CD4-positive, alpha-beta T cell treated with Interleukin-4 for 1 hour (primary cell): ENCODE measurements at places on chromosomes 3 and 15.
A peak's percentile ranks its signal among the peaks of the same experiment; 100 is the strongest.

DNA sequence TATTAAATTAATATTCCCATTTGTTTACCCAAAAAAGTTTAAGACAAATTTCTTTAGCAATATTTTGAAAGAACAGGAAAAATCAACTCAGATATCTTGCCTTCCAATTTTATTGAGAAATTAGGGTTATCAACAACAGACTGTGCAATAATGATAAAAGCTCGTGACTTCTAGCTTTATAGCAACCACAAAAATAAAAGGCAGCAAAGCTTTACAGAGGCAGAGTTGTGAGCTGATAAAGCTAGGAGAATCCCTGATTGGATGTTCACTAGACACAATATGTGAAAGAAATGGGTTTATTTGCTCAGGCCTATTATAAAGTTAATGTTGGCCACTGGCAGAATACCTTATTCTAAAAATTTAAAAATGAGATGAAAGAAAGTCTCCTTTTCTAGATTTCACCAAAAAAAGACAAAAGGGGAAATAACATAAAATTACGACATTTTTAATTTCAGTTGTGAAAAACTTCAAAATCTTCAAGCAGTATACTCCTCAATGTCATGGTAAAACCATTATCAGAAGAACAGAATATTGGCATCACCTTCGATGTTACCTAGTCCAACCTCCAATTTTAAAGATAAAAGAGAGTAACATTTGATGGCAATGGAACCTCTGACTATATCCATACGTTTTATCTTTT is 2.8 kb downstream of the VPS13C start:
- DNase-seq, result no peak

- DNase-seq, result no peak
These were observed at the start of gene MRAS for GRCh38 chr3:138347960-138348753. TSS of gene MRAS (plus strand) at chr3:138348579. CDS start at chr3:138372884, 24,305 bp downstream.

GRCh38 chr3:5298453-5298852 is 110.9 kb downstream of the EDEM1 start:
- DNase-seq, result no peak

DNA sequence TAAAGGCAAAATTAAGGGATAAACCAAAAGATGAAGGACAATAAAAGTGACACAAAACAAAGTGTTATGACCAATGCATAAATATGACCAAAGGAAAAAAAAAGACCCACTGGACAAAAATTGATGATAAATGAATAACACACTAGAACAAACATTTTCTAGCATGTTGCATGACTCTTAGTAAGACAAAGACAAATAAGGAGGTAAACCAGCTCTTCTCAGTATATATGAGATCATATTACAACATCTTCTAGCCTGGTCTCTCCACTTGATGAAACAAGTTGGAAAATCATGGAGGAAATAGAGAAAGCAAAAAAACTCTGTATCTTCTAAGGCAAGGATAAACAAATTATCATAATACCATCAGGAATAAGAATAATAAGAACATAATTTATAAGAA is 163.9 kb upstream of the GBE1 start:
- no peak for DNase-seq

GRCh38 chr15:99434506-99435112 is 131.2 kb upstream of the MEF2A start:
- DNase-seq, result no peak

DNA sequence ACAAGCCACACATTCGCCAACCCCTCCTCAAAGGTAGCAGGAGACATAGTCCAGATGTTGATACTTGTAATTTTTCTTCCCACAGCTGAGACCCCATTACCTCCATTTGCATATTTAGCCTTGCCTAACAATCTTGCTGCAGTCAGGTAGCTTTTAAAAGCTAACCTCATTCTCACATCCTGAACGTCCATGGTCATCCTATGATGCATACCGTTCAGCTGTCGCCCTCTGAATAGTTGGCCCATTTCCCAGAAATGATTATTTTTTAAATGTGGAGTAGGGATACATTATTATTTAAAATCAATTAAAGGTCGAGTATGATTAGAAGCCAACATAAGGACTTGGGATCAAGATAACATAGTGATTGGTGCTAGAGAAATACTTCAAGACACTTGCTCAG is 165.0 kb downstream of the MEX3B start:
- no peak for DNase-seq

GRCh38 chr15:67079361-67079760 is 14.0 kb downstream of the SMAD3 start:
- DNase-seq, result no peak

DNA sequence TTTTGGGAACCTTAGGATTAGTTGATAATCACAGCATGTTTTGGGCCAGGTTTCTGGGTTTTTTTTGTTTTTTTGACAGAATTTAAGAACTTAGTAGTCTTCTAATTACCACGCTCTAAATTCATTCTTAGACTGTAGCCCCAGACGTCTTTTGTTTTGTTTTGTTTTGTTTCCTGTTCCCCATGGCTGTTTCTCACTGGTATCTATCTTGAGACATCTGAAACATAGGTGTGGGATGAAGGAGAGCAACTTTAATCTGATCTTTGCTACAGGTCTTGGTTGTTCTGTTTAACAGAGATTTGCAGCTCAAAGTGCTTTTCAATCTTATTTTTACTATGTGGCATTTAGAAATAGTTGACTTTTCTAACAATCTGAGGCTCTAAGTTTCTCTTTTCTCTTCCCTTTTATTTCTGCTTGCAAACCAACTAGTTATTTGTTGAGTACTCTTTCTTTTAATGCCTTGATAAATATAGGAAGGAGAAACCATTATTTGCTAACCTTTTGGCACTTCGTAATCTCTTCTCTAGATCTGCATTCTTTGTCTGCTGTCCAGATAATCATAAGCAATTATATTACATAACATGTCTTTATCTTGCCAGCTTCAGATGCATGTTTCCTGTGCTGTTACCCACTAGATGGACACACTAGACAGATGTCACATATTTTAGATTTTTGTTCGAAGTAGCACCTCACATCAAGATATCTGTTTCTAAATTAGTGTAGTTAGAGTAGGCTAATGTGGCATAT is 40.9 kb downstream of the FBXL2 start:
- no peak for DNase-seq

DNA sequence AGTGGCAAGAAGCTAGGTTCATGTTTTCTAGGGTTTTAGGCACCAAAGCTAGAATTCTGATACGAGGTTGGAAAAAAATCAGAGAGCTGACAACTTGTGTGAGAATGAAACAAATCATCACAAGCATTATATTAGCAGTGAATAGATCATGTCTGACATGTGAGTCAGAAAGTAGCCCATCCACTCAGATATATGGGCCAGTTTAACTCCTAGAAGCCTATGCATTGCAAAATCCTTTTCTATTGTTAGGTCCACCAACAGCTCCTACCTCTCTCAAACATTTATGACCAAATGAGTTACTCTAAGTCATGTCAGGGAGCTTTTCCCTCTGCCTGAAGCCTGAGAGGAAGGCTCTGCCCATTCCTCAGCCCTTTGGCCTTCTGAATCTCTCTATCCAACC is 44.0 kb downstream of the KBTBD12 start:
- DNase-seq, result no peak

DNA sequence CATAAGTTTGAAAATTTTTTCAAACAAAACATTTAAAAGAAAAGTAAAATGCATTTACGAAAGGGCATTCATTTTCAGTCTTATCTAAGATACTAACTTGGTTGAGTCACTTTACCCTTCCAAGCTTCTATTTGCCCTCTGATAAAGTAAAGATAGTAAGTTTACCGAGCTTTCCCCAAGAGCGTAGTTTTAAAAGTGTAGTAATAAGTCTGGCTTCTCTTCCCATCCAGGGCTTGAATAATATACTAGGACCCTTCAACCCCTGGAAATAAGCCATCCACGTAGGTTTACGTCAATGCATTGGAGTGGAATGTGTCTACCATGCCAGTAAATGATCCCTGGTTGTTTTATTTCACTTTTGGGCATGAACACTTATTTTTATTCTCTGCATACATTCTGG is 608.3 kb downstream of the NTRK3 start:
- DNase-seq, result no peak

DNA sequence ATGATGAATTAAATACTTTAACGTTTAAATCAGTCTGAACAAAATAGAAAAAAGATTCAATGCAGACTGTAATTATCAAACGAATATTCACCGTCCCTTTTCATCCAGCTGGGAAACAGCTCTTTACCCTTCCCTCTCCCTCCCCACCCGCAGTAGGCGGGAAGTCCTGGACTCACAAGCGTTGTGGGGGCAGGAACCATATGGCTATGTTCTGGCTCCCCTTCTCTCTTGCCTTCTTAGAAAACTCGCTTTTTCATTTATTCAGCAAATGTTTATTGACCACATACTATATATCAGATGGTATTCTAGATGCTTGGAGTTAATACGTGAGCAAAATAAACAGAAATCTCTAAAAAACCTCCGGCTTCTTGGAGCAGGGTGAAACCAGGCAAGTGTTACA is 715 bp upstream of the SCAPER start:
- no peak for DNase-seq

GRCh38 chr15:70096215-70097062 is 1.3 kb downstream of the TLE3 start:
- DNase-seq, result peak; percentile 57

GRCh38 chr3:197458179-197458707 is 97.5 kb downstream of the BDH1 start:
- no peak for DNase-seq

DNA sequence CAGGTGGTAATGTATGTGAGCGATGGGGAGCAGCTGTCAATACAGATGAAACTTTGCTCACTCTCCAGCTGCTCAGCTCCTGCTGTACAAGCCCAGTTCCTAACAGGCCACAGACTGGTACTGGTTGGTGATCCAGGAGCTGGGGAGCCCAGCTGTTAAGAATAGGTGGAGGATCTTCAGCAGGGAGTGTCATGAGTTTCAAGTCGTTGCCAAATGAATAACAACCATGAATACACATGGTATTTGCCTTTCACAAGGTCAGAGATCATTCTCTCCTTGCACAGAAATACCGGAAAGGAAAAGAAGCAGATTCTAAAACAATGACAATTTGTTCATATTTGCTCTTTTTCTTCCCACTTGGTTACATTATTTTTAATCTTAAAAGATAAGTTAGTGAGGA is 5.1 kb downstream of the PLSCR1 start:
- no peak for DNase-seq

DNA sequence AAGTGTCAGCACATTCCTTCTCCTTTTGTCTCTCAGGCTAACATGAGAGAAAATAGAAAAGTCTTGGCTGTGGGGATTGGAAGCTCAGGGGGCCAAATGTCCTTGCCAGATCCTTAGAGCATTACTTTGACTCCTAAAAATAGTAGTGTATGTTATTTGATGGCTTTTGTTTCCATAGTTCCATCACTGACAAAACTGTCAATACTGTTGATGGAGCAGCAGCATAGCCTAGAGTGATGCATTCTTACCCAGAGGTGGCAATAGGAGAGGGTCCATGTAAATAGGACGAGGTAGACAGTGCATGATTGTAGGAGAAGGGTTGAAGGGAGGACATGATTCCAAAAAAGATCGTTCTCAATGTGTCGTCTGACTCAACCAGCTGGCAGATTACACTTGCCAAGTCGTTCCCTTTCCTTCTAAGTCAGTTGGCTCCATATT is 282.7 kb upstream of the TPRG1 start:
- no peak for DNase-seq

DNA sequence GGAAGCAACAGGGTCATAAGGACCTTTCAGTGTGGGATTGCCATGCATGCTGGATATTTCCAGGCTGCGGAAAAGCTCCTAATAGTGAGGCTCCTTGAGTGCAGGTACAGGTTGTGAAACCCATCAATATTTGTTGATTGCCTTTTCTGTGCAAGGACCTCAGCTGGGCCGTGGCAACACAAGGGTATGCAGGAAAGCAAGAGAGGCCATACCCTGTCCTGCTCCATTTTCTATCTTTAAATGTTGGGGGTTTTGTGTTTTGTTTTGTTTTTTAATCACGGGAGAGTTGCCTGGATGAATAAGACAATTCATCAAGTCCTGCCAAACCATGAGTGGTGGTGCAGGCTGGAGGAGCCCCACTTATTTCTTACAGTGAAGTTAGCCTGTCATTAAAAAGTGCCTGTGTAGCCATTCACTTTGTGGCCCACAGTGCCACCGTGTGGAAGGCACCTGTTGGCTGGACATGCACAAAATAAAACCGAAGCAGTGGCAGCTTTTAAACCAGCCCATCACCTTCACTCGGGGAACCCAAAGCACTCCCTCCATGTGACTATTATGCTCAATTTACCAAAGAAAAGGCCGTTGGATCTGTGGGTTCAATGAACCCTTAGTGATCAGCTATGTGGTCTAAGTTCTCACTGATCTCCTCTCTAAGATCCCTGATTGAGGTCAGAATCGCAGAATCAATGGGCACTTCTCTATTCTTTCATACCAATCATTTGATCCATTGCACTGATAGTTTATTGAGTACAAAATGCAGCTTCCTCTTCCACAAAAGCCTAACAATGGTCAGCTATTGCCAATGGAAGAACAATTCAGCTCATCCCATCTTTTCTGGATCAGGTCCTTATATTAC is 42.2 kb downstream of the CLDN18 start:
- no peak for DNase-seq

DNA sequence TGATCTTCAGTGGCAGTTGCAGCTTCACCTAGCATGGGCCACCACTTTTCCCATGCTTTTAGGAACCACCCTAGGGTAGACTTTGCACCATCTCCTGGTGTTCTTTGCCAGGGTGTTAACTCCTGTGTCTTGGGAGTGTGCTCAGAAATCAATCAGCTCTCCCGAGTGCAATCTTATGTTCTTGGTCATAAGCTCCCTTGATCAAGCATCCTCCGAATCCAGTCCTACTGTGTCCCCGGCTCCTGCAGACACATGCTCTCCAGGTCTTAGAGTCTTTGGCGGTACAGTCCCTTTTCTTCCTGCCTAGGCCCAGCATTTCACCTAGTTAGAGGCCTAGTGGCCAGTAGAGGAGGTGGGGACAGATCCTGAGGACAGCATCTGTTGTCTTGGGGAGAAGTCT is 74.7 kb upstream of the SYN2 start:
- no peak for DNase-seq

GRCh38 chr15:38149315-38149714 is 103.3 kb upstream of the SPRED1 start:
- no peak for DNase-seq

GRCh38 chr15:71713191-71713809 is 97.1 kb upstream of the NR2E3 start:
- DNase-seq, result no peak

DNA sequence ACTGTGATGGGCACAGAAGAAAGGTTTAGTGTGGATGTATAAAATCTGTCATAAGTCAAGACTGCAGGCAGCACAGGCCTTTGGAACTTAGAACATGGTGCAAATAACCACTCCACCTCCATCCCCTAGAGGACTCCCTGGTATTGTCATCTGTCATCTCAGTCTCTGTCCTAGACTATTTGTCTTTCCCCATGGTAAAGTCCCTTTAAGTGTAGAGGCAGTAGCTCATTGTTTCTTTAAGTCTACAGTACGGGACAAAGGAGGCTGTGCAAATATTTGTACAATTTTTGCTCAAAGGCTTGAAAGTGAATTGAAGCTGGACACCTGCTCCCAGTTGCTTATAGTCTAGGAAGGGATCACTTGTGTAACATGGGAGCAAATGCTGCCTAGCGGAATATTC is 3.2 kb upstream of the PXYLP1 start:
- DNase-seq, result no peak

- no peak for DNase-seq
These were observed 113.2 kb upstream of the IQSEC1 start for GRCh38 chr3:13186435-13186815.
